ENCODE measurements at places on chromosomes 13 and 19. TPM values are rescaled to one million over a fixed set of nuclear protein-coding genes. Genes with fewer than 3 reads are reported as not detected.

CAPS gene
- total RNA-seq = 2.6 TPM

IQCN gene
- total RNA-seq = 0.81 TPM

CEACAM20 gene
- not detected for total RNA-seq

MRI1 gene
- total RNA-seq = 25.6 TPM

GNG7 gene
- not detected for total RNA-seq

ZNF579 gene
- total RNA-seq = 6.5 TPM

ACP7 gene
- total RNA-seq = not detected

ZNF729 gene
- not detected for total RNA-seq
